ENCODE measurements at places on chromosomes 2 and 18. TPM values are rescaled to one million over a fixed set of nuclear protein-coding genes. Genes with fewer than 3 reads are reported as not detected.

The RAD51AP2 gene
- total RNA-seq = 0.30 TPM

The POMC gene
- total RNA-seq = 4.4 TPM

DNA sequence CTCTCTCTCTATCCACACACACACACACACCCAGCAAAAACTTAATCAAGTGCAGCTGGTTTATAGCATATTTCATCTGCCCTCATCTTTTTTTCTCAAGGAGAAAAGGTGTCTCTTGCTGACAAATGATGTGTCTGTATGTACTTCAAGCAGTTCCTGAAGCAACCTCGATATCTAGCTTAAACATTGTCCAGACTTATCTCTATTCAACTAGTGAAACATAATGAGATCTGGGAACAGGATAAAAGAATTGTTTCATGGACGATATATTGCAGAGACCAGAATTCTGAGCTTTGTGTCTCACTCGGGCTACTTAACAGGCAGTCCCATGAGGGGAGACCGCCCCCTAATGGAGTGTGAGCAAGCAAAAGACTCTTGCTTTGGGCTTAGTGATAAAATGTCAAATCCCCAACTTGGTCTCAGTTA is 929.2 kb upstream of the SOX11 start:
- DNase-seq = no peak

- DNase-seq = peak; percentile 89
Measured at GRCh38 chr2:1625281-1626001, 118.9 kb downstream of the PXDN start.

DNA sequence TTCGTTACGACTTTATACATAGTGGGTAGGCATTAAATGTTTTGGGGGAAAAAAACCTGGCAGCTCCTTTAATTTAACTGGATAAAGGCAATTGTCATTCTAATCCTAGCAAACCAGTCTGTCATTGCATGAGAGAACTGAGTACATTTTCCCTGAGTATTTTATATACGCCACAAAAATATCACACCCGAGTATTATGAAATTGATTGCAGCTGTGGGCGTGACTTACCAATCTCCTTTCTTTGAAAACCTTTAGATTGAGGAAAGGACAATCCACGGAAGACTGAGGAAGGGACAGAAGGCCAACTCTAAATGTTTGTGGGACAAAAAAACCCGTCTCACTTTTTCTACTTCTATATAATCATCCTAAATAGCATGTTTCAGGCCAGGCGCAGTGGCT is 9.0 kb downstream of the TM4SF20 start:
- DNase-seq = no peak

The CYRIA gene
- 6.2 TPM for total RNA-seq

The SESTD1 gene
- total RNA-seq = 37.9 TPM

The TUBA4A gene
- 58.7 TPM for total RNA-seq

DNA sequence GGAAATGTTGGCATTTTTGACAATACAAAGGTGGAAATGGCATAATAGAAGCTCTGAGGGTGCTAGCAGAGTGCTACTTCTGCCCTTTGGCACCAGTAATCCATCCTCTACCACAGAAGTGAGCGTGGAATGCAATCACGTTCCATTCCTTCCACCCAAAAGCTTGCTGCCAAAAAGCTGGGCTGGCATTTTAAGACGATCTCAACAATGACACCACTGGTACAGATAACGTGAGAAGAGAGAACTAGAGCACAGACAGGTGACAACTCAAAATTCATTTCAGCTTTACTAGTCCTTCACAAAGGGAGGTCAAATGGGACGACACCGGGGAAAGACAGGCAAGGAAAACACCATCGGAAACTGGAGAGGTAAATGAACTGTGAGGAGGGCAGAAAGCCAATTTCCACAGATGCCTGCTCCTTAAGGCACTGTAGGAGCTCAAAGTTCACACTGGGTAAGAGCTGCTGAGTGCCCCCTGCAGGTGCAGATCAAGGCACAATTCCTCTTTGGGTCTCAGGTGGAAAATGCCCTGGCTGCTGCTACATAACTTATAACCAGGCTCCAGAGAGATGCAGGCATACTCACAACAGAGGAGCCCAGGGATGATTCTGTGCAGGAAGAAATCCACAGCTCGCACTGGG is 50.7 kb upstream of the RNU4ATAC start:
- peak; percentile 61 for DNase-seq

The IL18R1 gene
- total RNA-seq = 0.25 TPM

- no peak for DNase-seq
Measured at GRCh38 chr2:237862528-237862895, 3.1 kb downstream of the RAMP1 start.

- no peak for DNase-seq
Measured at GRCh38 chr2:18345848-18346247, 214.6 kb downstream of the RDH14 start.

The LCT gene
- total RNA-seq = not detected

GRCh38 chr18:30944773-30945417 is 97.6 kb downstream of the DSC3 start:
- DNase-seq = no peak

- DNase-seq = no peak
Measured at GRCh38 chr2:85648619-85649018, 19.4 kb downstream of the SFTPB start.

GRCh38 chr18:75538727-75539126 is 111.2 kb upstream of the SMIM21 start:
- DNase-seq = no peak

GRCh38 chr2:106307860-106308259 is 113.8 kb upstream of the UXS1 start:
- no peak for DNase-seq

DNA sequence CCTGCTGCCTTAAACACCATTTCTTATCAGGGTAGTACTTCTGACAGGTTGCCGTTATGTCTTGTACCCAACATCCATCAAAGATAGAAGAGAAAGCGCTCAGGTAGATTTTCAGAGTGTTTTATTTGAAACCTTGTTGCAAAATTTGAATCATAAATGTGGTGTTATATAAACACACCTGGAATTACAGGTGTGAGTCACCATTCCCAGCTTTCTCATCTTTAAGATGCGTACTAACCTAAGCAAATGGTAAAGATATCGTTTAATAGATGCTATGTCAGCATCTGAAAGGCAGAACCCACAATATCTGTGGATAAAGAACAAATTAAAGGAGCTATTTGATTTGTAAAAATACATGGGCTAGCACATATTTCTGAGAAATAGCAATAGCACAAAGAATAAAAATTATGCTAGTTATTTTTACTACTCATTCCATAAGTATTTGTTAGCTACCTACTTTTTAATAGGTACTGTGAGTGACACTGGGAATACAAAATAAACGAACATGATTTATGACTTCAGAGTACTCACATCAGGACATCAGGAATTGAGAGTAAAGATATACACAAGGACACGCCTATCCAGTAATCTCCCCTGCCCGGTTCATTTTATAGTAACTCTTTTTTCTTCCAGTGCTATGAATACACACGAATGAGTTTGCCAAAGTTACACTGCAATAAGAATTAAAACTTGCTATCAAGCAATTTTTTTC is 193.8 kb downstream of the RBM43 start:
- DNase-seq = no peak

The SCYGR8 gene
- total RNA-seq = not detected

The C2orf78 gene
- 0.37 TPM for total RNA-seq

DNA sequence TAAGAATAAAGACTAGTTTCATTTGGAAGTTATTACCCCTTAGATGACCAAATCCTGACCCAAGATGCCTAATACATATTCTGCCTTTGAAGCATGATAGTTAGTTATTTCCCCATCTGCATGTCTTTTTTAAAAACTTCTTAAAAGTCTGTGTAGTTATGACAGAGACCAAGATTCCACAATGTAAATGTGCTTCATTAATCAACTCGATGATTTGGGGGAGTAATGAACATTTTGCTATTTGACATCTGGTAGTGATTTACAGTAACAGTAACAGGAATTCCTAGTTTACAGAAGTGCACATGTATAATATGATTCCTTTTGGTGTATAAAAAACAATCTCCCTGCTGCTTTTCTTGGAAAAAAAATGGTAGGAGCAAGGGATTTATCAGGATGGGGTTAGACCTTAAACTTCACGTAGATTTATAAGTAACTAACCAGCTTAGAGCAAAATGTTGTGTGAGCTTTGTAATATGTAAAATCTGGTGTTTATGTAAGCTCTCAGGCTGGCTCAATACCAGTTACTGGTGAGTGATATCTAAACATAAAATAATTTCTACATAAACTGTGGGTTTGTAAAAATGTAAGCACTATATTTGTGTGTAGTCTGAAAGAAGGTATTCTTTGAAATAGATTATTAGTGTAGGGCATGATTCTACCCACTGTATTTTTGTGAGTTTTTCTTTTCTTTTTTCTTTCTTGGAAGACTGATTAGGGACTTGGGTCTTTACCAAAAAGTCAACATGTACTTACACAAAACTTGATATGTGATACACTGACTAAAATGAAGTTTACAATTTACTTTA is 641.6 kb downstream of the EPHA4 start:
- DNase-seq = no peak

DNA sequence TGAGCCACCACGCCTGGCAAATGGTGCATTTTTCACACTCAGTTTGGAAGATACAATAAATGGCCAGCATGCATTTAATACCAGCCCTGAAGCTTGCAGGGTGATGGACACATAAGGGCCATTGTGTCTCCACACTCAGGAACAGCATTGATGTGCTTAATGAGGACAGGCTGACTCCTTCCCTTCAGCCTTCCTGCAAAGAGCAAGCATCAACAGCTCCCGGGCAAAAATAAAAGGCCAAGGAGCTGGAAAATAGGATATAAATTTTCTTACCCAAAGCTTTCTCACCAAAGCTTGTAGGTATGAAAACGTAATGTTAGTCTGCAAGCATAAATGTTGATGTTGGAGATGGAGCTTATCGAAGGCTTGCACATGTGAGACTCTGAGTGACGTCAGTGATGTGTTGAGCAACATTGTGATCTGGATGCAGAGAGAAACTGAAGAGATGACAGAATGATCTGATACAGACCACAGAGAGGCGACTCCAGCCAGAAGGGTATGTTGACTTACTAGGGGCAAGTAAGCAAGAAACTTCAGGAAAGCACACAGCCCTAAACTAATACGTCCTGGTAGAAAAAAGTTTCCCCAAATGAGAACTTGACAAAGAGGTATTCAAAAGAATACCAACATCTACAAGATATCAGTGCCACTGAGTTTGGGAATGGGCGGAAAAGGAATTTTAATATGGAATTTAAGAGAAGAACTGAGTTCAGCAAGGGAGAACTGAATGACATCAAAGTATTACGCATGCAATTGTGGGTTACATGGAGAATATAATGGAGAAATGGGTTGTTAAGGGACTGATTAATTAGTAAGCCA is 256.5 kb downstream of the TGIF1 start:
- no peak for DNase-seq

- no peak for DNase-seq
Measured at GRCh38 chr18:11284811-11285210, 135.4 kb upstream of the PIEZO2 start.

DNA sequence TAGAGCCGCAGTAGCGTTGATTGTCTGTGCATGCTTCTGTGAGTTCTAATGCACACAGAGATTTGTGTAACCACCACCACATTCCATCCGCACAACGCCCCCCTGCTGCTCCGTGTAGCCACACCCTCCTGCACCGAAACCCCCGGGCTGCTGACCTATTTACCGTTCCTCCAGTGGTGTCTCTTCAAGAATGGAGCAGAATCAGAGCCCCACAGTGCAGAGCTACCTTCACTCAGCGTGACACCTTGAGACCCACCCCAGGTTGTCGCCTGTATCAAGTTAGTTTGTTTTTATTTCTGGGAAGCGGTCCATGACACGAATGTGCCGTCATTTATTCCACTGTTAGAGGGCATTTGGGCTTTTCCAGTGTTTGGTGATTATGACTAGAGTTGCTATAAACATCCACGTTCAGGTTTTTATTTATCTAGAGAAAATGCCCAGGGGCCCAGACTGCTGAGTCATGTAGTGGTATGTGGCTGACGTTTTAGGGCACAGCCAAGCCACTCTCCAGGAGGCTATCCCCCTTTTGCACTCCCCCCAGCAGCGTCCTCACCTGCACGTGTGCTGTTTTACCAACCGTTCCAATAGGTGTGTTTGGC is 266.8 kb downstream of the NDUFA10 start:
- DNase-seq = no peak

The KRTCAP3 gene
- 41.9 TPM for total RNA-seq

The AFF3 gene
- 1.2 TPM for total RNA-seq

GRCh38 chr2:142502402-142502801 is 371.6 kb upstream of the LRP1B start:
- no peak for DNase-seq

GRCh38 chr2:127085317-127085681 is 21.7 kb downstream of the BIN1 start:
- no peak for DNase-seq

GRCh38 chr2:61710711-61711110 is 143.1 kb downstream of the FAM161A start:
- DNase-seq = no peak

GRCh38 chr2:64193491-64193890 is 49.3 kb upstream of the PELI1 start:
- DNase-seq = no peak

GRCh38 chr18:70195852-70196434 is 9.5 kb downstream of the RTTN start:
- DNase-seq = peak; percentile 10

The MOGAT1 gene
- 0.62 TPM for total RNA-seq

GRCh38 chr18:76991021-76991688 is 141.4 kb downstream of the MBP start:
- DNase-seq = no peak

DNA sequence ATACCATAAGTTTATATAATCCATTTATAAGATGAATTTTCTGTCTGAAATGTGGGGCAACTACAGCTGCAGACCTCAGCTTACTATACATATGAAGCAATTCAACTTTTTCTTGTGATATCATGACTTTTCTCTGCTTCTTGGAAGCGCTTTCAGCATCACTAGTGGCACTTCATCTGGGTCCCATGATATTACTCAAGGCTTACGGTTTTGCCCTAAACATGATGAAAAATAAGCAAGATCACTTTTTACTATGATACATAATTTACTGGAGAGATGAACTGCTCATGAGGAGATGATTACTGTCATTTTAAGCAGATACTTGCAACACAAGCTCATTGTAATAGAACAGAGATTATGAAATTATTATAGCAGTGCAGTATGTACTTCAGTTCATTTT is 258.0 kb upstream of the ZSWIM2 start:
- DNase-seq = no peak

DNA sequence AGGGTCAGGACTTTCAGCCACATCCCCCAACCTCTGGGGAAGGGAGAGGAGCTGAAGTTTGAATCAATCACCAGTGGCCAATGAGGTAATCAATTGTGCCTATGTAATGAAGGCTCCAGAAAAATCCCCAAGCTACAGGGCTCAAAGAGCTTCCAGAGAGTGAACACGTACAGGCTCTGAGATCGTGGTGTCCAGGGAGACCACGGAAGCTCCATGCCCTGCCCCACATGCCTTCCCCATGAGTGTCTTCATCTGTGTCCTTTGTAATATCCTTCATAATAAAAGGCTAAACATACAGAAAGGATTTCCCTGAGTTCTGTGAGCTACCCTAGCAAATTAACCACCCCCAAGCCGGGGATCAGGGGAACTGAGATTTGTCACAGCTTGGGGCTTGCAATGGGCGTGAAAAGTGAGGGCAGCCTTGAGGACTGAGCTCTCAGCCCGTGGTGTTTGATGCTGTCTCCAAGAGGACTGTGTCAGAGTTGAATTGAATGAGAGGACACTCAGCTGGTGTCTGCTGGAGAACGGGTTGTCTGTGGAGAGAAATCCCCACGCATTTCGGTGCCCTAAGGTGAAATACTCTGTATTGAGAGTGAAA is 25.5 kb upstream of the TUBB6 start:
- DNase-seq = no peak

The SLC38A11 gene
- not detected for total RNA-seq

The CXCR2 gene
- total RNA-seq = 0.87 TPM

The ZC3H6 gene
- total RNA-seq = 13.0 TPM

The ZNF519 gene
- total RNA-seq = 32.1 TPM
